Stimulated activated CD8-positive, alpha-beta memory T cell treated with anti-CD3 and anti-CD28 coated beads, Interleukin-15, amount 100 ng/mL, for 24 hours (primary cell): ENCODE measurements at places on chromosomes 12 and 14.

DNA sequence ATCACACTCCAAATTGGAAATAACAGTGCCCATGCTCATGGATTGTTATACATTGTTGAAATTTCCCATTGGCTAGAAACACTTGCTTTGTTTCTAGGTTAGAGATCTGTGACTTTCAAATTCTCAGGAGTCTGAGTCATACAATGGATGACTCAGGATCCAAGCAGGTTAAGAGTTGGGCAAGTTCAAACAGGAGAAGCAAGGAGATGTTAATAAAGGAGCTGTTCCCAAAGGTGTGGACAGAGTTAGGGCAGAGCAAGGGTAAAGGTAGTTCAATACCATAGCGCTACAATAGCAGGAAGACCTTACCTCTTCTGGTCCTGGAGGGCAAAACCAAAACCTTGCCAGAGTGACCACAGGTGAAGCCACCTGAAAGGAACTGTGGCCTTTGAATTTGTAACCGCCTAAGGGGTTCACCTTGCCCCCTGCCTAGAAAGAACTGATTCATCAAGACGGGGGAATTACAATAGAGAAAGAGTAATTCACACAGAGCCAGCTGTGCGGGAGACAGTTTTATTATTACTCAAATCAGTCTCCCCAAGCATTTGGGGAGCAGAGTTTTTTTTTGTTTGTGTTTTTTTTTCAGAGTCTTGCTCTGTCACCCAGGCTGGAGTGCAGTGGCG lies 4.2 kb upstream of the AMN1 start:
- DNase-seq: no peak

- DNase-seq: no peak
These were observed 4.7 kb downstream of the KLRK1 start for GRCh38 chr12:10385166-10385613.

DNA sequence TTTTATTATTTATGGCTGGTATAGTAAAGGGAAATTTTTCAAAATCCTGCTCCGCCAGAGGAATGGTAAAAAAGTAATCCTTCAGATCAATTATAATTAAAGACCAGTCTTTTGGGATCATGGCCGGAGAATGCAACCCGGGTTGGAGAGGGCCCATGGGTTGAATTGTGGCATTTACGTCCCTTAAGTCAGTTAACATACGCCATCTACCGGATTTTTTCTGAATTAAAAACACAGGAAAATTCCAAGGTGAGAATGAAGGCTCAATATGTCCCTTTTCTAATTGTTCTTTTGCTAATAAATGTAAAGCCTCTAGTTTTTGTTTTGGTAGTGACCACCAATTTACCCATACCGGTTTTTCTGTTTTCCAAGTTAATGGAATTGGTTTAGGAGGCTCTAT lies 602.8 kb downstream of the ALG10 start:
- DNase-seq: no peak

DNA sequence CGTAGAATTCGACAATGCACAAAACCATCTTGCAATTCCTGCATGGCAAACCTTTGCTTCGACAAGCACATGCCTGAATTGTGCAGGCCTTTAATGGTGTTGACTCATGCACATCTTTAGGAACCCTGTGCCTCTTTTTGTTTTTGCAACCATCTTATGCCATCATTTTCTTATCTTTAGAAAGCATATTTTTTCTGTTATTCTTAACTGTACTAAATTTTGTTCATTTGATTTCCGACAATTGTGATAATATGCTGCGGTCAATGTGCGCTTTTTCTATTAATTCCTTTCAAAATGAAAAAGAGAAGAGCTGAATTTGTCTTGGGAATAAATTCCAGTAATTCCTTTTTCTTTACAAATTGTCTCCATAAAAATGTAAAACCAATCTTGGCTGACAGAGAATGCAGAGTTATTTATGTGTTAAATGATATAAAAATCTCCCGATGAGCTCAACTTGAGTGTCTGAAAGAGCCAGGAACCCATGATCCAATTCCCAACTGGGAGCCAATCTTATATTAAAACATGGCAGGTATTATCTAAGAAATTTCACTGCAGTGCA lies 20.1 kb upstream of the CDK17 start:
- no peak for DNase-seq

GRCh38 chr12:19110221-19110940 lies 19.2 kb upstream of the PLEKHA5 start:
- no peak for DNase-seq

DNA sequence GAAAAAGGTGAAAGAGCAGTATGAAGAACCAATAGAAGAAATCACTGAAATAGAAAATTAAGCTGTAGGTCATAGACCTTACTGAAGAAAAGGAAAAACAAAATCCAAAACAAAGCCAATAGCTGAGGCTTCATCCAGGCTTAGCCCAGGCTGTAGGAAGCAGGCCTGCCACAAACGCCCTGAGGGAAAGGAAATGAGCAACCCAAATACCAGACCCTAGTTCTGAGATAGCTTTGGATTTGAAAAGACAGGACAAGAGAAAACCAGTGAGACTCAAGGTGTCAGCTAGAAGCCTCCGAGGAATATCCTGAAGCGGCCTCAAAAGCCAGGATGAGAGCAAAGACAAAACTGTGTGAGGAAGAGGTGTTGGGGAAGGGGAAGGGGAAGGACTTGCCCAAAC lies 79.2 kb downstream of the FERMT2 start:
- no peak for DNase-seq

GRCh38 chr12:42140901-42141300 lies 3.8 kb downstream of the GXYLT1 start:
- DNase-seq: no peak

DNA sequence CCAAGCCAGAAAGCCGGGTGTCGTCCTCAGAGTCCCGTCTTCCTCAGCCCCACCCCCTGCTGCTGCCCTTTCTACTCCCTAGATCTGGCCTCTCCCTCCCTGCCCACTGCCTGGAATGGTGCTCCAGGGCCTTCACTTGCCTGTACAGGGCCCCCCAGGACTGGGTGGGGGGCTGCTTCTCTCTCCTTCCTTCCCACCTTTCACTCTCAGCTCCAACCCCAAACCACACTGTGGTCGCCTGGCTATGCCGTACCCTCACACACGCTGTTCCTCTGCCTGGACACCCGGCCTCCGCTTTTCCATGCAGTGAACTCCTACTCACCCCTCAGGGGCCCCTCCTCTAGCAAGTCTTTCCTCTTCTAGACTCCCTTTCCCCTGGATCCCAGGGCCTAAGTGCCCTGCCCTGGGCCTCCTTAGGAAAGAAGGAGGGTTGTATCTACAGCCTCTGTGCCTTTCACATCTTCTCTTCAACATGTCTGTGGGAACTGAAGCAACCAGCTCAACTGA lies 25.5 kb upstream of the DIO3 start:
- DNase-seq: no peak

DNA sequence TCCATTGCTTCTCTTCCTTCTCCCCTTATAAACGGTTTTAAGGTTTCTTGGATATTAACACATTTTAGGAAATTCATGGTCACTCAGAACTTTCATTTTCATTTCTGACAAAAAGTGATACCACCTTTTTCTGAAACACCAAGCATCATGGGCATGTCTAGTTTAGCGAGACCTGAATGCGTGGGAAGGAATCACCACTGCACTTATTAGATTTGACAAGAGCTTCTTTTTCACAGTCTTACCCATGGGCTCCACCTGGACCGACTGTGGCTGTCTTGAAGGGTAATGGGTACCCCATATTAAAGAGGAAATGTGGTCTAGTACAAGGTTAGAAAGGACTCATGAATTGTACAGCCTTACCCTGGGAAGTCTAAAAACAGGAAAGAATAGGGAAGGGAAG lies 95.4 kb downstream of the KCNK10 start:
- DNase-seq: no peak

- DNase-seq: no peak
These were observed 4.0 kb downstream of the RBM19 start for GRCh38 chr12:113961921-113962710.

DNA sequence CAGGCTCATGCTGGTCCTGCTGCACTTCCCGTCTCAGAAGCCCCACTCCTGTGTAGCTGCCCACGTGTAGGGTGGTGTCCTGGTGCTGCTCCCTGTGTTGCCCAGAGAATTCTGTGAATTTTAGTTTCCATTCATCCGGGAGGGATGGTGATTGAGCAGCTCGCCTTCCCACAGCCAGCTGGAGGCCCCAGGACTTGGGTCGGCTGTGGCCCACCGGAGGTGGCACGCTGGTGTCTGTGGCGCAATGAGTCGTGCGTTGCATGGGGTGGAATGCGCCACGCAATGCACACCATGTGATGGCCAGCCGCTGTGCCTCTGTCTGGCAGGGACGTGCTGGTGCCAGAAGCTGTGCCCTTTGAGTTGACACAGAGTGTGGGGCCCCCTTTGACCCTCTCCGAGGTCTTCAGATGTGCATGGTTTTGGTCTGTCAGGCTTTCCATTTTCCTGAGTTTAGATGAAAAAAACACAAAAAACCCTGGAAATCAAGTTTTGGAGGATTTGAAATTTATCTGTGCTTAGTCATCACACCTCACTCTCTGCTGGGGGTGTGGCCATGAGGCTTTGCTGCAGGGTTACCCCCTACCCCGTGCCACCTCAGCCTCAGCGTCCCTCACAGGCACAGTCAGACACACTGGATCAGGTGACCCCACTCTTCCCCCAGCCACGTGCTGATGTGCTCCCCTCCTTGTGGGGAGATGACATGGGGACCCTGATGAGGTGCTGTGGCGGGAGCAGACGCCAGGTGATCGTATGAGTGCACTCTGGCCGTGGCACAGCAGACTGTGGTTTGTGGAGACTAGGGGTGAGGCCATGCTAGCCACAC lies 64.6 kb downstream of the EP400 start:
- no peak for DNase-seq

- no peak for DNase-seq
These were observed 61.4 kb downstream of the KICS2 start for GRCh38 chr12:64160711-64161060.

GRCh38 chr12:46402451-46402850 lies 29.9 kb upstream of the SLC38A2 start:
- DNase-seq: no peak

DNA sequence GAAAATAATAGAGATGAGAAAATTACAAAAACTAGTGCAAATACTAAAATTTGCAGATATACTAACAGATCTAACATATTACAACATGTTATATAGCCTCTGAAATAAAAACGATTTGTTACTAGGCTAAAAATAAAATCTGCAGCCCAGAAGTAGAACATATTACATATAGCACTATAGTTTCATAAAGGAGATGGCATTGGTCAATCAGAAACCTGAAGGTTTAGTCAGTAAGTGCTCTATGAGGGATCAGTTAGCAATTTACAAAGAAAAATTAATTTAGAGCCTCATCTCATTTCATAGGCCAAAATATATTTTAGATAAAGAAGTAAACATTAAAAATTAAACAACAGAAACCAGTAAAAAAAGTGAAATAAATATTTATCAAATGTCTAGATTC lies 41.0 kb downstream of the IFNG-AS1 start:
- no peak for DNase-seq

GRCh38 chr12:120862664-120863063 lies 41.5 kb downstream of the SPPL3 start:
- DNase-seq: no peak

DNA sequence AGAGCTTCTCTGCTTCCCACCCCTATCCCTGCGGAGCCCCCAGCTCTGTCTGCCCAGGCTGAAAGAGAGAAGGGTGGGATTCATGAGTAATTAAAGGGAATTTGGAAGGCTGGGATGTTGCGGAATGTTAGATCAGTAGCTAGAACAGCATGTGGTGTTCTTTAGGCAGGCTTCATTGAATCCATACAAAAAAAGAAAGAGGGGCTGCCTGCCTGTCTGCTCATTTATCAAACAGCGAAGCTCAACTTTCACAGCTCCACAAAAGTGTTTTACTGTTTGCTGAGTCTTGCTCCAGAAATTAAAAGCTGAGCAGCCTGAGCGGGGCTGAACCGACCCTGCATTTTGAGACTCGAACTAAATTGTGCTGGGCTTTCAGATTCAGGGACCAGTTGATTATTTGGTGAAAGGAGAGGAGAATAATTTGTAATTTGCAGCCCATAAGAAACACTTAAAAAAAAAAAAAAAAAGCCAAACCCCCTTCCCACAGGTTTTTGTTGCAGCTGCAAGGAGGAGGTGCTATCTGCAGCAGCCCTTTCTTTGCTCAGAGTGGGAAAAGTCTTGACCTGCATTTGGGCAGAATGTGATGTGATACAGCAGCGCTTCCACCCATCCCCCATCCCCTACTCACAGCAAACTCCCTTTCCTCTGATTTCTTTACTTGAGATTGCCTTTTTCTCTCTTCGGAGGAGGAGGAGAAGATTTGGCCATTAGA lies 89.7 kb downstream of the RFX4 start:
- no peak for DNase-seq

DNA sequence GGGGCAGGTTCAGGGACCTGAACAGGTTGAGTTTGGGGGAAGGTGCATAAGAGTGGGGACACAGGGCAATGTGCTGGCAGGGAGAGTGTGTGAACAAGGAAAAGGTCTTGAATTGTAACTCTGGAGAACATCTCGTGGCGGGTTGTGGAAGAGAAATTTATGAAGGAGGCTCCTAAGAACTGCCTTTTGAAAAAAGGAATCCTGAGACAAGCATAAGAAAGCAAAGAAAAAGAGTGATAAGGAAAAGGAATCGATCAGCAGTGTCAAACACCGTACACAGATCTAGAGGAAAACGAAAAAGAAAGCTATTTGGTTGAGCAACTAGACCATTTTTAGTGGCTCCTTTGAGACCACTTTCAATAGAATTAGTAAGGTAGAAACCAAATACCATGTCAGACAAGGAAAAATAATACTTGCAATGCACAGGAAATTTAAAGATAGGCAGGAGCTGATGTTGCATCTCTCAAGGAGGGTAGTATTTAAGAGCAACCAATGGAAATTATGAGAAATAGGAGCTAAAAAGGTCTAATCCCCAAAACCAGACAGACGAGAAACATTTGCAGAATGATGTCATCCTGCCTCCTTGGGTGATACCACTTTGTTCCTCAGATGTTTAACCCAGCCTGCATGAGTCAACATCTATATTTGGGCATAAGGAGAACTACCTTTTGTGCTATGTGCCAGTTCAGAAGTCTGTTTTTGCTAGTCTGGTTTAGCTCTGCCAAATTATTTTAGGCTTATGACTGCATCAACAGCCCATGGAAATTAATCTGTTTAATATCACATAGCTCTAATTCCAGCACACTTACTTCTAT lies 64.5 kb upstream of the STK38L start:
- no peak for DNase-seq

GRCh38 chr14:92409043-92409442 lies 86.1 kb downstream of the SLC24A4 start:
- no peak for DNase-seq

DNA sequence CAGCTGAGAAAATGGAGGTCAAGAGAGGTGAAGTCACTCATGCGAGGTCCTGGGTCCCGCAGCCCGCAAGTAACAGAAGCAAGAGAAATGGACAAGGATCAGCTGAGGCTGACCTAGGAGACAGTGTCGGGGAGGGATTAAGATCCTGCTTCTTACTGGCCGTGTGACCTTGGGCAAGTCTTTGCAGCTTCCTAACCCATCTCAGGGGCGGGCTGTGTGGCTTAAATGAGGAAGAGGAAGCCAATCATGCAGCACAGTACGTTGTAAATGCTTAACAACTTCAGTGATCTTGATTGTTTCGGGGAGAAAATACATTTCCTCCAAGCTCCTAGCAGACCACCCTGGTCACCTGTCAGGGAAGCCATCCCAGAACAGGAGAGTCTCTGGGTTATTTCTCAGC lies 7.1 kb upstream of the PGF start:
- no peak for DNase-seq

GRCh38 chr12:40010899-40011774 lies 94.7 kb downstream of the SLC2A13 start:
- DNase-seq: no peak

GRCh38 chr12:94495445-94496115 lies 35.9 kb upstream of the CEP83 start:
- DNase-seq: no peak

GRCh38 chr14:96727073-96727472 lies 70.1 kb upstream of the VRK1 start:
- DNase-seq: no peak
